ENCODE measurements at places on chromosomes 16 and 17. TPM values are rescaled to one million over a fixed set of nuclear protein-coding genes. Genes with fewer than 3 reads are reported as not detected.

DNA sequence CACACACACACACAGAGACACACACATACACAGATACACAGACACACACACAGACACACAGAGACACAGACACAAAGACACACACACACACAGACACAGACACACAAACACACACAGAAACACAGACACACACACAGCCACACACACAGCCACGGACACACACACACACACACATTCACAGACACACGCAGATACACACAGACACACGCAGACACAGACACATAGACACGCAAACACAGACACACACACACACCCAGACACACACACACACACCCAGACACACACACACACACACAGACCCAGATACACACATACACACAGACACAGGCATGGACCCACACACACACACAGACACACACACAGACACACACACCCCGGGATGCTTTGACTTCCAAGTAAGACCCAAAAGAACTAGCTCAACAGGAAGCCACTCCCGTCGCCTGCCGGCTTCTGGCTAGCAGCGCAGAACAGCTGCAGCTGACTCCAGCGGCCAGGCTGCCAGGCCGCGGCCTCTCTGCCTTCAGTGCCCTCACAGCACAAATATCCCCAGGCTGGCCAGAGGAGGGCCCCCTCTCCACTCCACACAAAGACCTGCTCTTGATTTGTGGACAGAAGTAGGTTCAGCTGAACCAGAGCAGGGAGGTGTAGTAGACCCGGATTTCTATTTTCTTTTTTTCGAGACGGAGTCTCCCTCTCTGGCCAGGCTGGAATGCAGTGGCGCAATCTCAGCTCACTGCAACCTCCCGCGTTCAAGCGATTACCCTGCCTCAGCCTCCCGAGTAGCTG, 6.0 kb upstream of the CHRNE start:
- H3K4me3 ChIP-seq = peak overlapping the region; percentile 11
- no peaks in the 10 kb centered on the region for H3K27me3 ChIP-seq
- H3K27ac ChIP-seq = peak overlapping the region; percentile 90
- H3K4me1 ChIP-seq = peaks cover 3% of the 10 kb centered on the region

DNA sequence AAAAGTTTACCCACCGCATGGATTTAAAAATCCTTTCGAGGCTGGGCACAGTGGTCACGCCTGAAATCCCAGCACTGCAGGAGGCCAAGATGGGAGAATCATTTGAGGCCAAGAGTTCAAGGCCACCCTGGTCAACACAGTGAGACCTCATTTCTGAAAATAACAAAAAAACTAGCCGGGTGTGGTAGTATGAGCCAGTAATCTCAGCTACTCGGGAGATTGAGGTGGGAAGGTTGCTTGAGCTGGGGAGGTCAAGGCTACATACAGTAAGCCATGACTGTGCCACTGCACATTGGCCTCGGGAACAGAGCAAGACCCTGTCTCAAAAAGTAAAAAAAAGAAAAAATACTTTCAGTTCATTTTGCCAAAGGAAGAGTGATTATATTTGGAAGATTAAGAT, 12.7 kb downstream of the GNA13 start:
- H3K27ac ChIP-seq = peak overlapping the region; percentile 41
- no peak for DNase-seq
- H3K27me3 ChIP-seq = no peaks in the 10 kb centered on the region
- peaks cover 41% of the 10 kb centered on the region for H3K36me3 ChIP-seq
- H3K4me3 ChIP-seq = no peak overlapping the region
- peaks cover 93% of the 10 kb centered on the region for H3K4me1 ChIP-seq

- H3K27ac ChIP-seq = peak overlapping the region; percentile 78
- H3K4me1 ChIP-seq = peaks cover 11% of the 10 kb centered on the region
- no peaks in the 10 kb centered on the region for H3K36me3 ChIP-seq
- no peaks in the 10 kb centered on the region for H3K27me3 ChIP-seq
- DNase-seq = no peak
These were observed 12.0 kb upstream of the CEP20 start for GRCh38 chr16:15900357-15900756.

- H3K27ac ChIP-seq = no peak overlapping the region
- H3K4me1 ChIP-seq = no peaks in the 10 kb centered on the region
- DNase-seq = no peak
- H3K36me3 ChIP-seq = no peaks in the 10 kb centered on the region
- no peak overlapping the region for H3K4me3 ChIP-seq
These were observed 85.7 kb downstream of the DNAH17 start for GRCh38 chr17:78491236-78492115.

- DNase-seq = no peak
- peaks cover 76% of the 10 kb centered on the region for H3K4me1 ChIP-seq
- H3K27me3 ChIP-seq = no peaks in the 10 kb centered on the region
- peak overlapping the region; percentile 89 for H3K27ac ChIP-seq
- peaks cover 31% of the 10 kb centered on the region for H3K36me3 ChIP-seq
These were observed 630 bp downstream of the ESRP2 start for GRCh38 chr16:68235108-68235886.

GRCh38 chr17:43690624-43691316, 29.0 kb upstream of the MEOX1 start:
- no peak for DNase-seq
- no peak overlapping the region for H3K27ac ChIP-seq
- H3K4me1 ChIP-seq = peaks cover 1% of the 10 kb centered on the region
- no peaks in the 10 kb centered on the region for H3K27me3 ChIP-seq
- H3K36me3 ChIP-seq = no peaks in the 10 kb centered on the region

DNA sequence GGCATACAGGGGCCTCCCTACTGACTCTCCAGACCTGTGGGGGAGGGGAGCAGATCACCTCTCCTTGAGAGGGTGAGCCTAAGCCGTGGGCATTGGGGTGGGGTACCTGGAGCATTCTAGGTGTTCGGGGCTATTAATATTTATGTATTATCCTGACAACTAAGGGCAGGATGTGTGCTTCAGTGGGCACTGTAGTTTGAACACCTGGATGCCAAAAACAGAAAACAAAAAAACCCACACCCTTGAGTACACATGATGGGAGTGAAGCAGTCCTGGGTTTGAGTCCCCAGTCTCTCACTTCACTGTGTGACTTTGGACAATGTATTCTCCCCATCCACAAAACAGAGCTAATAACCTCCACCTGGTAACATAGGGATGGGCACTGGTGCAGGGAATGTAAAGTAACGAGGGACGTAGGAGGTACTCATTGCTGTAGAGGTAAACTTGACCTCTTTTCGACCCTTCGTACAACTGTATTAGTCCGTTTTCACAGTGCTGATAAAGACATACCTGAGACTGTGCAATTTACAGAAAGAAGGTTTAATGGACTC, 257.8 kb downstream of the CPPED1 start:
- no peak for DNase-seq
- H3K27ac ChIP-seq = no peak overlapping the region
- H3K4me3 ChIP-seq = no peak overlapping the region

- DNase-seq = no peak
- H3K4me3 ChIP-seq = no peak overlapping the region
- H3K4me1 ChIP-seq = no peaks in the 10 kb centered on the region
- no peaks in the 10 kb centered on the region for H3K36me3 ChIP-seq
- H3K27me3 ChIP-seq = no peaks in the 10 kb centered on the region
- H3K27ac ChIP-seq = no peak overlapping the region
These were observed 136.7 kb upstream of the HS3ST2 start for GRCh38 chr16:22677024-22677830.

DNA sequence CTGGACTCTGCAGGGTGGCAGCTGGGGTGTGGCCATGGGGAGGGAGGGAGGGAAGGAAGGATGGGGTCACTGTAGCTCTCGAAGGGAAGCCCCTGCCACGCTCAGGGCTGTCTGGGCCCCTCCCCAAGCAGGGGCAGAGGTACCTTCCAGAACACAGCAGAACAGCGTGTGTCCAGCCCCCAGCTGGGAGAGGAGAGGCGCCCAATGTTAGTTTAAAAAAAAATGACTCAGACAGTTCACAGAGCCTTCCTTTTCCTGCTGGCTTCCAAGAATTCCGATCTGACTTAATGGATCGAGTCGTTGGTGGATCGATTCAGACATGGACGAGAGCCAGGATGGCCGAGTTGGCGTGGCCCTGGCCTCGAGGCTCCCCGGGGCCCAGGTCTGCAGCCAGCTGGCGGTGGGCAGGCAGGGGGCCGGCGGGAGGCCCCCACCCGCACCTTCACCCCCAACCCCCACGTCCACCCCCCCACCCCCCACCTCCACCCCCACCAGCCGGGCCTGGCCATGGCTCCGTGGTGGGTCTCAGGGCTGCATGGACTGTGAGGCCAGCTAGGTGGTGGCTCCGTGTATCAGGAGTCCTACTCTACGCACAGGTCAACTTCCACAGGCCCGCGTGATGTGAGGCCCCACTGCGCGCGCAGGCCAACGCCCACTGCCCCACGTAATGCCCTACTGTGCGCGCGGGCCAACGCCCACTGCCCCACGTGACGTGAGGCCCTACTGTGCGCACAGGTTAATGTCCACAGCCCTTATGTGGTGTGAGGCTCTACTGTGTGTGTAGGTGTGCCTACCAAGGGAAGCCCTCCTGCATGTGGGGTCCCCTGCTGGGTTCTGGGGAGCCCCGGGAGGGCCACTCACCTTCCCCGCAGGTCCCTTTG, 21.8 kb downstream of the CACNA1H start:
- no peak overlapping the region for H3K4me3 ChIP-seq
- H3K4me1 ChIP-seq = peaks cover 44% of the 10 kb centered on the region
- H3K36me3 ChIP-seq = no peaks in the 10 kb centered on the region
- H3K27ac ChIP-seq = peak overlapping the region; percentile 1
- H3K27me3 ChIP-seq = peaks cover 48% of the 10 kb centered on the region

TBC1D3H gene
- not detected for total RNA-seq

ATP2A1 gene
- total RNA-seq = 0.26 TPM

Measured in esophagus squamous epithelium (tissue), 5 donors.